GM13976 (cell line): ENCODE measurements at places on chromosomes 7 and 10.

- DNase-seq = no peak
Measured at GRCh38 chr7:80623503-80624252, 14.8 kb upstream of the CD36 start.

GRCh38 chr7:45703911-45704682 lies 129.9 kb downstream of the ADCY1 start:
- no peak for DNase-seq

DNA sequence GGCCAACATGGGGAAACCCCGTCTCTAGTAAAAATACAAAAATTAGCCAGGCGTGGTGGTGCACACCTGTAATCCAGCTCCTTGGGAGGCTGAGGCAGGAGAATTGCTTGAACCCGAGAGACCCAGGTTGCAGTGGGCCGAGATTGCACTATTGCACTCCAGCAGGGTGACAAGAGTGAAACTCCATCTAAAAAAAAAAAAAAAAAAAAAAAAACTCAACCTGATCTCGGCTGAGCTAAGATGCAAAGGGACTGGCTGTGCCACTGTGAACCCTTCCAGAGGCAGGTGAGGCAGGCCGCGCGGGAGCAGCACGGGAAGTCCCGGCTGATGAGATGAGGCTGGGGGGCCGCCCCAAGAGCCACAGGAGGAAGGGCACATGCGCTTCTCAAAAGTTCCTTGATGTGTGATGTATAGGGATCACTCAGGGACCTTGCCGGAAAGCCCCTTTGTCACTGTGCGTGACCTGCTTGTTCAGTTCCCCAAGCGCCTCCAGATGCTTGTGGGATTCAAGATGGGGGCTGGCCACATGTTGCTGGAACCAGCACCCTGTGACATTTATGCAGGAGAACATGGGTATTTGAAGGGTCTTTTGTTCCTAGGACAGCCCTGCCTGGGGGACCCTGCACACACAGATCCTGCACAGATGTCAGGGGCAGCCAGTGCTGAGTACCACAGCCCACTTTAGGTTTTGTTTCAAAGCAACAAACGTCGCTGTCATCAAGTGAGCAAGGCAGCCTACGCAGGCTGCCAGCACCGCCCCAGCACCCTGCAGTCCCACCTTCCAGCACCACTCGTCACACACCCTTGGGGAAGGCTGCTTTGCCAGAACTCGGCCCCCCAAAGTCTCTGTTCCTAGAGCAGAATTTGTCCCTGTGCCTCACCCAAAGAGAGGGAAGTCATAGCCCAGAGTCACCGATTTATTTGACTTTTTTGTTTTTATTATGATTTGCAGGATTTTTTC lies 74.8 kb upstream of the SH2B2 start:
- peak; percentile 87 for DNase-seq

DNA sequence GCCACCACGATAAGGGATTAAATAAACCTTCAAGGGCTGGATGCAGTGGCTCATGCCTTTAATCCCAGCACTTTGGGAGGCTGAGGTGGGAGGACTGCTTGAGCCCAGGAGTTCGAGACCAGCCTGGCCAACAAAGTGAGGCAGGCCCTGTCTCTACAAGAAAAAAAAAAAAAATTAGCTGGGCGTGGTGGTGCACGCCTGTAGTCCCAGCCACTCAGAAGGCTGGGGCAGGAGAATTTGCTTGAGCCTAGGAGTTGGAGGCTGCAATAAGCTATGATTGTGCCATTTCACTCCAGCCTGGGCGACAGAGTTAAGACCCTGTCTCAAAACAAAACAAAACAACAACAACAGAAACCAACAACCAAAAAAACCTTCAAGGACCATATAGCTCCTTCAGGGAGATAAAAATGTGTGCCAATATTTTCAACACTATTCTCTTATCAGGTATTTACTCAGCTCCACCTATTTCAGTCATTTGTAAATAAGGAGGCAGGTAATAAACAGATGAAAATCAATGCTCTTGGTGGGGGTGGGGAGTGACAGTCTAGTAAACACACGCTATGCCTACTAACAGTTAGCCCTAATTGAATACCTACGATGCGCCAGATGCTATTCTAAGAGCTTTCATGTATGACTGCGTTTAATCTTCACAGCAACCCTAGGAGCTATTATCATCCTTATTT lies 13.2 kb downstream of the BAIAP2L1 start:
- DNase-seq = no peak

DNA sequence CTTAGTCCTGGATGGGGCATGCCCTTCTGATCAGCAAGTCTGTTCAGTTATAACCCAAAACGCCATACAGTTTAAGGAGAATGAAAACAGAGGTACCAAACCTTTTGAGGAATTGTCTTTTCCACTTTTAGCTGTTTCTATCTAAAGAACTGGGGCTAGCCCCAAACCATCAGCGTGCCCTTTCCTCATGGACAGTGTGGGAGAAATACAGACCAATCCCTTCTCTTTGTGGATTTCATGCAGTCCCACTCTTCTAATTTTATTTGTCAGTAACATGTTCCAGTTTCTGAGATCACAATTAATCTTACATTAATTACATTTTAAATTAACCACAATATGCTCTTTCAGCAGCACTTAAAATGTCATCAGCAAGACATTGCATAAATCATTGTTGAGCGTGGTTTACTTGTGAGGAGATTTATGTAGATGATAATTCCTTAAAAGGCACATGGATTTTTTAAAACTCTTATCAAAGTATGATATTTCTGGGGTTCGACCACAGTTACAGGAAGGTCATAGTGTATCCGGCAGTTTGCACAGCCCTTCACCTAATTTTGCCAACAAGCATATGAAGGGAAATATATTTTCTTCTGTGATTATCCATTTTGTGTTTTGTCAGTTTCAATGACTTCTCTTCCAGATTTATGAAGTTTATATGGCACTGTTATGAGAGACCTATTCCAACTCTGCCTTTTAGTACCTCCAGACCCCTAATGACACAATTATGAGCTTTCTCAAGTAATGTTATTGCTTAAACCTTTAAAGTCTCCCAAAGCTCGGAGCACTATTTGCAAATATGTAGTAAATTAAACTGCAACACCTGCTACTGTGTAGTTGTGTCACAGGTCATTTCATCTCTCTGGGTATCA lies 868.4 kb upstream of the C7orf33 start:
- no peak for DNase-seq

DNA sequence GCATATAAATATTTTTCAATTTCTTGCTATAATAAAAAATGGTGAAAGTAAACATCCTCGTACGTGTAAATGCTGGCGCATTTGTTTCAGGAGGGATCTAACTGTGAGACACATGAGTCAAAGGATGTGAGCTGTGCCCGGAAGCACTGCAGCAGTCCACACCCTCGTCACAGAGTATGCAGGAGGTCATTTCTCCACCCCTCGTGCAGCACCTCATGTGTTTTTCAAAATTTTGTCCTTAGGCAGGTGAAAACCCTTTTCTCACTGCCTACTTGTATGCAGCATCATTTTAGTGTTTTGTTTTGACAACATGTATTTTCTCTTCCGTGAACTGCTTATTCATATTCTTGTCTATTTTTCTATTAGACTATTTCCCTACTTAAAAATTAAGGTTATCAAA lies 162.7 kb downstream of the AVL9 start:
- no peak for DNase-seq

DNA sequence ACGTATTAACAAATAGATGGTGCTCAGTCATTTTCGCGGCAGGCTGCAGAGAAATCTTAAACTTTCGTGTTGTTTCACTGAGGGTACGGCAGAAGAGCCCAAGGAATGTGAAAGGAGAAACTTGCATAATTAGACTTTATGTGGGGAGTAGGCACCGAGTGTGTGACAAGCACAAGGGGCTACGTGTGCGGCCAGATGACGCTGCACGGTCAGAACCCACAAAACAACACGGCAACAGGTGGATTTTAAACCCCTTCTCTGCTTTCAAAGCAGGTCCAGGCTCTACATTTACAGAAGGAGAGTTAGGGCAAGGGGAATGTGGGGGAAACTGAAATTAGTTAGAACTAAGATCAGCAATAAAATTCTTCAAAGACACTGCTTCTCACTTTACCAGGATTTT lies 392 bp upstream of the UCN3 start:
- DNase-seq = no peak

DNA sequence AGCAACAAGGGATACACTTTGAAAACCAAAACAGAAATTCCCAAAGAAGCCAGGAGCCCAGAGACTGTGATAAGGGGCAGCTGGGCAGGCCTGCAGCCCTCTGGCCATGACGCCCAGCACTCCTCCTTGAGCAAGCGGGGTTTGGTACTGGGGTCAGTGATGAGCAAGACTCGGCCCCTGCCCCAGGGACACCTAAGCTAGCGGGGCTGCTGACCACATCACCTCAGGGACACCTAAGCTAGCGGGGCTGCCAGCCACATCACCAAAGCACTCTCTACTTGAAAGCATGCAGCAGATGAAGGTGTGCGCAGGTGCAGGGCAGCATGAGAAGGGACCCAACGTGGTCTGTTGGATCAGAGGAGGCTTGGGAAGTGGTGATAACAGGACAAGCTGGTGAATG lies 108.0 kb upstream of the PPP2R2D start:
- no peak for DNase-seq
